GM06990 (cell line): ENCODE measurements at places on chromosomes 1 and 21.

- DNase-seq: no peak
These were observed 9.9 kb upstream of the HJV start for GRCh38 chr1:146031476-146031875.

DNA sequence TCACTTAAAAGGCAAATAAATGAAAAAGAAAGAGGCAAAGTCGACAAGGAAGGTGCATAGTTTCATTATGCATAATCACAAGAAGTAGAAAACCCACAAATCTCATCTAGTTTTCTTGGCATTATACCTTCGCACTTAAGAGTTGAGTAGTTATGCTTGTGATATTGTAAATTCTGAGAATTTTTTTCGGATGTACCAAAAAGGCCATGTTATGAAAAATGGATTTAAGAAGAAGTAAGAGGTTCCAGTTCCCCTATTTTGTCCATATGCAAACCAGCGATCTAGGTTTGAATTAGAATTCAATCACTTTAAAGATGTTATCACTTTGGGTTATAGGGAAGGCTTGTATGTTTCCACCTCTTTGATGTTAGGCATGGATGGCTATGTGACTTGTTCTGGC, 7.9 kb upstream of the ERICH3 start:
- peak; percentile 34 for DNase-seq

GRCh38 chr1:89069951-89070350, 4.9 kb upstream of the GBP1 start:
- DNase-seq: no peak

GRCh38 chr1:72649991-72650390, 367.7 kb upstream of the NEGR1 start:
- no peak for DNase-seq

DNA sequence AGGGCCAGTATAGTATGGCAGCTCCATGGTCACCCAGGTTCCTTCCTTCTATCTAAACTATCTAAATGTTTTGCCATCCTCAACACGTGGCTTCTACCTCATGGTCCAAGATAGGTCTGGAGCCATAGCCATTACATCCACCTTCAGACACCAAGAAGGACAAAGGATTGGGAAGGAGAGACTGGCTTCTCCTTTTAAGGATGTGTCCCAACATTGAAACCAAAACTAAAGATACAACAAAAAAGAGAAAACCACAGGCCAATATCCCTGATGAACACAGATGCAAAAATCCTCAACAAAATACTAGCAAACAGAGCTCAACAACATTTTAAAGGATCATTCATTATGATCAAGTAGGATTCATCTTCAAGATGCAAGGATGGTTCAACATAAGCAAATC, 24.8 kb downstream of the HSD11B1 start:
- DNase-seq: no peak

GRCh38 chr1:153612755-153613331, at the start of gene S100A16:
Gene S100A16, minus strand, starts transcription at chr1:153613137. Its CDS starts 4,986 bp downstream, at chr1:153608151.
- no peak for DNase-seq

DNA sequence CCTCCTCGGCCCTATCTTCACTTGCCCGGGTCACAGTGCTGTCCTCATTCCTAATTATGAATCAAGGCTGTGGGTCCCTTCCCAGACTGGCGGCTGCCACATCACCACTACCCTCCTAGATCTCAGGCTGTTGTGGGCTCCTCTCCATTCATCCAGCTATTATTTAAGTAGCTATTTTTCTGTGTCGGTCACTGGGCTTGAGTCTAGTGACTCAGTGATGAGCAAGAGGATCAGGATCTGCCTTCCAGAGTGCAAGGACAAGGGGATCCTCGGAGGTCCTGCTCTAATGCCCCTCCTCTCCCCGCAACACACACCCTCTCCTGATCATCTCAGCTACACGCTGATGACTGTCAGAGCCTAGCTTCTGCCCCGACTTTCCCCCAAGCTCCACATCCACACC, 34.1 kb downstream of the CDCP2 start:
- DNase-seq: no peak

GRCh38 chr1:39348278-39348677, 143.2 kb upstream of the BMP8A start:
- no peak for DNase-seq

- peak; percentile 25 for DNase-seq
These were observed 30.5 kb upstream of the FGGY start for GRCh38 chr1:59266180-59266926.
